ENCODE measurements at places on chromosomes 16 and 17. TPM values are rescaled to one million over a fixed set of nuclear protein-coding genes. Genes with fewer than 3 reads are reported as not detected.

GRCh38 chr17:1834380-1835149 is 4.8 kb downstream of the RPA1 start:
- DNase-seq = no peak

GRCh38 chr16:81797443-81797842 is 18.4 kb downstream of the PLCG2 start:
- DNase-seq = peak; percentile 5

DNA sequence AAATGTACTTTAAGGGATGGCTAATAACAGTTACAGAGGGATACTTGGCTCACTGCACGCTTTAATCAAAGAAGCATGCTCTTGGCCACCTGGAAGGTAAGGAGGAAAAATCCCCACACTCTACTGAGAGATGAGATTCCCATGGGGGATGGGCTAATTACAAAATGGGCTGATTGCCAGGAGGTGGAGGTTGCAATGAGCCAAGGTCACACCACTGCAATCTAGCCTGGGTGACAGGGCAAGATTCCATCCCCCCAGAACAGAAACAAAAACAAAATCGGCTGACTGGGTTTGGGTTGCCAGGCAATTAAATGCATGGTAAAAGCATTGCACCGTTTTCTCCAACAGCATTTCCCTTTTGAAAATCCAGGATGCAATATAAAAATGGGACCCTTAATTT is 18.0 kb downstream of the N4BP1 start:
- DNase-seq = no peak

The ABCC11 gene
- 0.47 TPM for total RNA-seq

The CCL14 gene
- not detected for total RNA-seq

Measured in mammary epithelial cell (primary cell).